ENCODE measurements at places on chromosomes 1 and 21.

GRCh38 chr1:3652548-3653285, 401 bp downstream of the TP73 start:
- no peak for DNase-seq

- no peak for DNase-seq
Observed at GRCh38 chr1:183583466-183583865, 6.8 kb downstream of the NCF2 start.

- peak; percentile 55 for DNase-seq
Observed at GRCh38 chr1:237851210-237851845, 39.4 kb downstream of the ZP4 start.

- DNase-seq = no peak
Observed at GRCh38 chr21:27164208-27165177, 197.6 kb upstream of the ADAMTS5 start.

GRCh38 chr1:56389813-56390212, 189.6 kb downstream of the PLPP3 start:
- no peak for DNase-seq

DNA sequence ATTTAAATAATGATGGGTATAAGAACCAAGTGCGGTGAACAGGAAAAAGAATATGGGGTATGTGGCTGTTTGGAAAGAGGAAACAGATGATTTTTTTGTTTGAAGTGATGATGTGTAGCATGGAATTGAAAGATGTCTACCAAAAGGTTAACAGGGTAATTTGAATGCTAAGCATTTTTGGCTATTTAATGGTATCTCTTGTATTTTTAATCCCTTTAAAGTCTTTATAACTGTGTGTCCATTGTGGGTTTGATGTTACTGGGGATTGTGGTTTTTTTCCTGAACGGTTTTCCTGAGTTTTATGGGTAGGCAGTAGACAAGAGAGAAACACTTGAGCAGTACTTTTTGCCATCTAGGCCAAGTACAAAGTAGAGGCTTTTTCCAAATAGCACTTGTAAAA, 63.2 kb downstream of the PRDM2 start:
- no peak for DNase-seq

- DNase-seq = no peak
Observed at GRCh38 chr1:9230869-9231533, 3.6 kb upstream of the H6PD start.

DNA sequence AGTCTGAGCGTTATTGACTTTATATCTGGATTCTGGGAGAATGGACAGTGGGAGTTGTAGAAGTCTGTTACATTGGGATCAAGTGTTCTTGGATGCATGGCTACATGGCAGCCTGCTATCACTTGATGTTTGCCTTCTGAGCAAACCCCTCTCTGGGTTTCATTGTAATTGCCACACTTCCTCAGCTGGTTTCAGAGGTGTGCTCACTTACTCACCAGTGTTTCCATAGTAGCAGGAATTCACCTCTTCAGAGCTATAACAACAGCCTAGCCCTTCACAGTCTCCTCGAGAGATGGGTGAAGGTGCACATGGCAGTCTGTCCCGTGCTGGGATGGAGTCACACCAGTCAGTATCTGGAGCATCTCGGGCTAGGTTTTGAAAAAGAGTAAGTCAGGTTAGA, 2.6 kb downstream of the ZP4 start:
- DNase-seq = no peak

GRCh38 chr1:153447498-153448170, 12.8 kb downstream of the S100A7 start:
- DNase-seq = no peak

DNA sequence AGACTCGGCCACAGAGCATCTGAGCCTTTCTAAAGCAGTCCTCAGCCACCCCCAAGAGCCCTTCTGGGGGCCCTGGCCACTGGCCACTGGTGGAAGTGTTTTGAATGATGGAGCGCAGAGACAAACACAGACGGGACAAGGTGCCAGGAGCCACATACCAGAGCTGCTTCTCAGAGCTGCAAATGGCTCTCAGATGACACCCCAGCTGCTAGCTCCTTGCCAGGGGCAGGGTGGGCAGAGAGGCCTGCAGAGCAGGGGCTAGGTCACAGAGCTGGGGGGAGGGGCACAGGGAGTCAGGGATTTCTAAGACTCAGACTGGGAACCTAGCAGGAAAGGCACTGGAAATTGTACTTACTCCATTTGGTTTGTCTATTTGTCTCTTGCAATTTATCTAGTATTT, 30.4 kb downstream of the KCNN3 start:
- no peak for DNase-seq

DNA sequence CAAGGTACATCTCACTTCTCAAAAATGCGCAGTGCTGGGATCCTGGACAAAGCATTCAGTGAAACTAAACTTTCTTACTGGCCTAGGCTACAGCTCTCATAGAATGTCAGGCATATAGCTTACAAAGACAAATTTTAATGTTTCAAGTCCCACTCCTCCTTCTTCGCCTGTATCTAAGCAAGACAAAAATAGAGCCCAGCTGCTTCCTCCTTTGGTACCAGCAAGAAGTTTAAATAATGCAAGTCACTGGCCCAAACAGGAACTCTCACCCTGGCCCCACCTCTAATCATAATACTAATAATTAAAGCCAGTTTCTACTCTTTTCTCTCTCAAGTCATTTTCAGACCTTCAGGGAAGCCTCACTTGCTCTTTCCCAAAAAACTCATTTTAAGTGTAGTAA, 1267.9 kb downstream of the MRPL39 start:
- no peak for DNase-seq

GRCh38 chr1:185789501-185790193, 55.5 kb downstream of the HMCN1 start:
- DNase-seq = no peak

DNA sequence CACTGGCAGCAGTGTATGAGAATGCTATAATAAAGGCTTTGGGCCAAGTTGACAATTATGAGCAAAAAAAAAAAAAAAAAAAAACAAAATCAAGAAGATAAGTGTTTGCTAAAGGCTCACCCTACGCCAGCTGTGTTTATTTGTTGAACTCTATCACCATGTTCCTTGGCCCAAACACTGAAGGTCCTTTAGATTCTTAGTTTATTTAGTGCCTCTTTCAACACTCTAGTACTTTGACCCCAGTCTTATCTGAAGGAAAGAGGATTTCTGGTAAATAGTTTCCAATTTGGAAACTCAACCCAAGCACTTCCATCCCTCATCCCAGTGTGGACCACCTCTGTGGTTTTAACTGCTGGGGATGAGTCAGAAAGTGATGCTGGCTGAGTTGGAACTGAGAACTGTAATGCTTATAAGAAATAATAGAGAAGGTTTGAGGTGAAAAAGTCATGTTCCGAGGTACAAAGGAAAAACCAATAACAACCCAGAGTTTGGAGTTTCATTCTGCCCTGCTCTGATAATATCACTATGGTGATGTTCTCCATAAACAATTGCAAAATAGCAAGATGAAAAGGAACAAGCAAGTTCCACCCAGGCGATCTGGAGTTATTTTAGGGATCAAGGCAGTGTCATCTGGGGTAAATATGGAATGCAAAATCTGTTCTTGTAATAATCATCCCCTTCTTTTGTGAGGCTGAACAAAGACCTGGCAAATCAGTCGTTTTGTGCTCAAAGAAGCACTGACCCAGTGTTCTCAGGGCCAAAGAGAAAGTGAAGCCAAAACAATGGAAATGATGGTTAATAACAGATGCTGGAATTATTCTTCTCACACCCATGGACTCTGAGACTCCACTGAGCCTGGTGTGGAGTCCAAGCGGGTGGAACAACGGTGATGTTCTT, 19.7 kb upstream of the CAPZB start:
- DNase-seq = no peak

DNA sequence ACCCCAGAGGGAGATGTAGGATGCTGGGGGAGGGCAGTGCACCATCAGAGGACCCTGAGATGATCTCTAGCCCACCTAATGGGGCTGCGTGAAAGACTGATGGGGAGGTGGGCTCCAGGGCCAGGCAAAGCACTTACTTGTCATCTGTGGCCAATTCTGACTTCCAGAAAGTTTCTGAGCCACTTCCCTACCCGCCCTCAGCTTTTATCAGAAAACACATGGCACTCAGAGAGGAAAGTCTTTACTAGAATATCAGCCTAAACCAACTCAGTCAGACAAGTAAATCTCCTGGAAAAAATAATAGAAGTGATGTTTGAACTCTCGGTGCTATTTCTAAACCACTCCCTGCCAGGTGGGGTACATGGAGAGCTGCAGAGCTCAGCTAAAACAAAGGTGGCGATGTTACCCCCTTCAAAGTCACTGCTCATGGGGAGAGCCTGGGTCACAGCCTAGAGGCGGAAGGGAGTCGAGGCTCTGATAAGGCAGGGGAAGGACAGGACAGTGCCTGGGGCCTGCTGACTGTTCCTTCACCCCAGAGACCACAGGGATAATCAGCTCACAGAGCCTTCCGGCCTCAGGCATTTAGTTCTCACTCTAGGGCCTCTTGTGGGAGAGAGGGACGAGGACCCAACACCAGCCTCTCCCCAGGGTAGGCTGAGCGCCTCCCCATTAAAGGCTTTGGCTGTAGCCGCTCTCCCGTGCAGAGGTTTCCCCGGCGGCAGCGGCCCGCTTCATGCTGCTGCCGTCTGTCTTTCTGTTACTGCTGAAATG, 14.2 kb downstream of the SMIM12 start:
- DNase-seq = no peak

GRCh38 chr1:220076861-220077762, 12.5 kb downstream of the BPNT1 start:
- no peak for DNase-seq

DNA sequence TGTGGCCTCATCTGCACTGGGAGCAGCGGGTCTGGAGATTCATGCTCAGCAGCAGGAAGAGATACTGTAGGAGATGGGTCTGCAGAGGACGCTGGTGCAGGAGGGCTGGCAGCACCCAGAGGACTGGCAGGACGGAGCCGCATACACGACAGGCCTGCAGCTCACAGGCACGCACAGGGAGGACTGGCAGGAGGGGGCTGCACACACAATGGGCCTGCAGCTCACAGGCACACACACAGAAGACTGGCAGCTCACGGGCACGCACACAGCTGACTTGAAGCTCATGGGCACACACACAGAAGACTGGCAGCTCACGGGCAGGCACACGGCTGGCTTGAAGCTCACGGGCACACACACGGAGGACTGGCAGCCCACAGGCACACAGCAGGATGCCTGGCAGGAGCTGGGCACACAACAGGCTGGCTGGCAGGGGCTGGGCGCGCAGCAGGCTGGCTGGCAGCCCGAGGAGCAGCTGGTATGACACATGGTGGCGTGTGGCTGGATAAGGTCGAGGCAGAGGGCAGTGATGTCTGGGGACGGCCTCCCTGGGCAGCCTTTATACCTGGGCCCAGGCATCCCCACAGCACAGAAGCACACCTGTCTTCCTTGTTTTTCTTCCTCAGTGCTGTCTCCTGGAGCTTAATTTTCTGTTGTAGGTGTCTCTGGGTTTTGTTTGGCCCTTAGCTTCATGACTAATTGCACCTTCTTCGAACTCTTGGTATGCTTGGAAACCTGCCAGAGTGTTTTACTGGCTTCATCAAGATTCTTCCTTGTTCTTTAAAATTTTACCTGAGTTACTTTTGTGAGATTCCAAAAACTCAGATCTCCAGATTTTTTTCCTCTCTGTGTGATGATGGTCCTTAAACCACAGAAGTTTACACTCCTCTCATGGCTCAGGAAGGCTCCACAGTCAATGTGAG, at the start of gene KRTAP12-2:
Gene KRTAP12-2, minus strand, starts transcription at position 527 of the 920 bp plus-strand sequence. Its CDS starts 41 bp downstream, at position 486.
- DNase-seq = no peak

DNA sequence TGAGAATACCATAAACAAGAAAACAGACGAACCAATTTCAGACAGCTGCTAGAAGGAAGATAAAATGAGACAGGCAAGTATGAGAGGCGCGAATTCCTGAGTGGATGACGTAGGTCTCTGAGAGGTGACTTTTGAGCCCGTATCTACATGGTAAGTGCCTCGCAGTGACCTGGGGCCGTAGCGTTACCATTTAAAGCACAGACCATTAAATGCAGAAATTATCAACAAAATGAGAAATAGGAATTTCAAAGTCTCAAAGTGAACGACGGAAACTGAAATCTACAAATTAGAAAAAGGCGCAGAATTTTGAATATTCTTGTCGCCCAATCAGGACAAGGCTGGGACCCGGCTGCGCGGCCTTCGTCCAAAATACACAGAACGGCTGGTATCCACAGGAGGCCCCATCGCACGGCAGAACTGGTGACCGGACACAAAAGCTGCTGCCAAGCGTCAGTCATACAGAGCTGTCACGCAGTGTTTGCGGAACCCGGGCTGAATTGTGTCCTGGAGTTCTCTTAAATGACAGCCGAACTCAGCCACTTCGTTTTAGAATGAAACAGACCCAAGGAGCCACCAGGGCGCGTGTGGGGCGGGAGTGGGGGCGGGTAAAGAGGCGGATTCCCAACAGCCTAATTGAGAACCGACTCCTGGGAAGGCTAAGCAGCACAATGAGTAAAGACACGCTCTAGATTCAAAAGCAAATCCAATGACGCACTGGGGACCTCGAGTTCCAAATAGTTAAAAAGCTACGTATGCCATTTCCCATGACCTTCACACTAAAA, 13.8 kb upstream of the BOLA1 start:
- peak; percentile 88 for DNase-seq

- DNase-seq = no peak
Observed at GRCh38 chr1:232810856-232811255, 5.6 kb downstream of the MAP10 start.

DNA sequence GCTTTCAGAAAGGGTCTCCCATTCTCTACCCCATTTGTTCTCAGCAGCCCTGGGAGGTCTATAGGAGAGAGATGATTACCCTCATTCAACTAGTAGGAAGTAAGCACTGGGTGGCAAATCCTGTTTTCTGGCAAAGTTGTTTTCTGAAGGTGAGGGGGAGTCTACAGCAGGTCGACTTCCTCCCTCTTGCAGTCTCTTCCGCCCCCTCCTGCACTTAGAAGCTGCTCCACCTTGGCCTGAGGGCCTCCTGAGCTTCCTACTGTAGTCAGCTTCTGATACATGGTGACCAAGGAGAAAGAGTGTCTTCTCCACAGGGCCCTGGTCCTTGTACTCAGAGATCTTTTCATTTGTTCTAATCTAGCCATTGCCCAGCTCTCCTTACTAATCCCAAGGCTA, 93.1 kb downstream of the RGL1 start:
- no peak for DNase-seq

GRCh38 chr1:97093741-97094140, 372.2 kb downstream of the PTBP2 start:
- DNase-seq = no peak

DNA sequence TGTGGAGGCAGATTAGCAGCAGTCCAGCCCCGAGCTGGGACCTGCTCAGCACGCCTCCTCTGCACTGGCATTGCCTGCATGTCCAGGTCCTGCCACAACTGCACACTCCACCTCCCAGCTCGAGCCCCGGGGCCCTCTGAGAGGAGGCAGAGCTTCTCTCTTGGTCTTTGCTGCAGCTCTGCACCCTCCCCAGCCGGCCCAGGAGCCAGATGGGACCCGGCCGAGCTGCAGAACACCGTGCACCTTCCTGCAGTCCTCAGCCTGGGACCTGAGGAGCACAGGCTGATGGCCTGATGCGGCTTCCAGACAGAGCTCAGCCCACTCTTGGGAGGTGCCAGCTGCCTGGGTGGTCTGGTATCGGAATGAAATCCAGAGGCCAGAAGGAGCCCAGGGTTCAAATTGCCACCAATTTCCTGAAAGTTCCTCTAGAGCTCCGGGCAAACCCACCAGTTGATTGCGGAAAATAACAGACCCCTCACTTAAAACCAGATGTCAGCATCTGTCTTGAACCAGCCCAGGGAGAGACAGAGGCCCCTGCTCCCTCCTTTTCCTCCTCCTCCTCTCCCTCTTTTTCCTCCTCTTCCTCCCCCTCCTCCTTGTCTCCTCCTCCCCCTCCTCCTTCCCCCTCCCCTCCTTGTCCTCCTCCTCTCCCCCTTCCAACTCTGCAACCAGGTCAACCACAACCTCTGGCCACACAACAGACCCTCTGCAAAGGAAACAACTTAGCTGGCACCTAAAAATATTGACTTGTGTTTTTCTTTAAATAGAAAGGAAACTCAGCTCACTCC, 10.6 kb upstream of the SPSB1 start:
- no peak for DNase-seq
